ENCODE measurements at places on chromosomes 7 and 10.

- no peak for DNase-seq
Observed at GRCh38 chr7:117145333-117145732, 177.5 kb downstream of the WNT2 start.

DNA sequence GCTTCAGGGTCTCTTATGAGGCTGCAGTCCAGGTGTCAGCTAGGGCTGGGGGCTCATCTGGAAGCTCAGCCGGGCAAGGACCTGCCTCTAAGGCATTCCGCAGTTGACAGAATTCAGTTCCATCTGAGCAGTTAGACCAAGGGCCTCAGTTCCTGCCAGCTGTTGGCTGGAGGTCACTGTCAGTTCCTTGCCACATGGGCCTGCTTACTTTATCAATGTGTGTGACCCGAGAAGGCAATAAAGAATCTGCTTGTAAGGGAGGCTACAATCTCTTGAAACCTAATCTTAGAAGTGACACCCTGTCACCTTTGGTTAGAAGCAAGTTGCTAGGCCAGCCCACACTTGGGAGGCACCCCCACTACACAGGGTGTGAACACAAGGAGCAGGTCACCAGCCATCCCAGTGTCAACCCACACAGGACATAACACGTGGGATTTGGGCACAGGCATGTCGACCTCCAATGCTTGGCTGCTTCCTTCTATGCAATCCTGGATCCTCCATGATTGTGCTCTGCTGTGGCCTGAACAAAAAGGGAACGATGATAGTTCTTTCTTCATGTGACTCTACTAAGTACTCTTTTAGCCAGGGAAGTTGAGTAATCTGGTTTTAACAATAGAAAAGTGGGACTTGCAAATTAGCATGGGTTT is 41.8 kb downstream of the MTURN start:
- no peak for DNase-seq

GRCh38 chr7:36487756-36488336 is 98.2 kb downstream of the ANLN start:
- no peak for DNase-seq

DNA sequence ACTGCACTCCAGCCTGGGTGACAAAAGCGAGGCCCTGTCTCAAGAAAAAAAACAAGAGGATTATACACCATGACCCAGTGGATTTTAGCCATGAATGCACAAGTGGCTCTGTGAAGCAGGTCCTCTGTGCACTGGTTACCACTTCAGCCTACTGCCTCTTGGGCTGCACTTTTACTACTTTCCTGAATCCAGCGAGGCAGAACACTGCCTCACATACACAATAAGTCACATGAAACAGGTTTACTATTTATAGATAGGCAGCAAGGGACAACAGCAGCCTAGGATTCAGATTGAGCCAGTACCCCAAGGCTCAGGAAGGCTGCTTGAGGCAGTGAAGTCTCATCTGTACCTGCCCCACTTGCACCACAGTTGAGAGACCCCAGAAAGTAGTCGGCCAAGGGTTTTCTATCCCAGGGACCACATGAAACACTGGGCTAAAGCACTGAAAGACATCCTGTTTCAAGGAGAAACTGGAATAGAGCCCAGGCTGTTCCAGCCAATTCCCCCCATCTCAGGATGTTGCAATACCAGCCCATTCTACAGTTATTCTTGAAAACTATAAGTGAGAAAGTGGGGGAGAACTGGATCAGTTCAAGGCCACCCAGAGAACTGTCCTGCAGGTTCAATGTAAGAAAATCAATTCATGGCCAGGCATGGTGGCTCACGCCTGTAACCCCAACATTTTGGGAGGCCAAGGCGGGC is 10.3 kb upstream of the OGDH start:
- DNase-seq, result no peak

DNA sequence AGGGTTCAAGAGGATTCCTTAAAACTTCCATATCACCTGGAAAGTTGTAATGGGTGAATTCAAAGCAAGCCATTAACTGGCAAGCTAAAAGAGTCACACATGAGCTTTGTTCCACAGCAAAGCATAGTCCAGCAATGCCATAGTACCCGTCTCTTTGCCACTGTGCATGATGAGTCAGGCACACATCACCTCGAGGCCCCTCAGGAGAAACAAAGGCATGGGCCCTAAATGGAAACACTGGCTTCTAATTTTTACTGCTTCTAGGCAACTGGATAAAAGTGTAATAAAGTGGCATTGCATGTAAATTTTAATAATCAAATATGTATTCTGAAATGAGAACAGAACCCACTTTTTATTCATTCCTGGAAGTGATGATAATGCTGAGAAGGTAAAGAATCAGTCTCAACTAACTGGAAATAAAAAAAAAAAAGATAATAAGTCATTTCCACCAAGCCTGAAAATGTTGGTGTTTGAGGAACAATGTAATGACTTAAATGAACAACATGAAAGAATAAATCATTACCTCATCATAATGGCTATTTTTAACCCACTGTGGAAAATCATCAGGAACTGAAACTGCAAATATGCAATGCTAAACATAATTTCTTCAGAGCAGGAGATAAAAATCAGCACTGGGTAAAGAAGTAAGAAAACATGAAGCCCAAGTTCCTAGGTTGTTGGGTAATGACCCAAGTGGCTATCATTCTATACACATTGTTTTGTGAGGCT is 104.9 kb downstream of the CDK6 start:
- peak; percentile 47 for DNase-seq

DNA sequence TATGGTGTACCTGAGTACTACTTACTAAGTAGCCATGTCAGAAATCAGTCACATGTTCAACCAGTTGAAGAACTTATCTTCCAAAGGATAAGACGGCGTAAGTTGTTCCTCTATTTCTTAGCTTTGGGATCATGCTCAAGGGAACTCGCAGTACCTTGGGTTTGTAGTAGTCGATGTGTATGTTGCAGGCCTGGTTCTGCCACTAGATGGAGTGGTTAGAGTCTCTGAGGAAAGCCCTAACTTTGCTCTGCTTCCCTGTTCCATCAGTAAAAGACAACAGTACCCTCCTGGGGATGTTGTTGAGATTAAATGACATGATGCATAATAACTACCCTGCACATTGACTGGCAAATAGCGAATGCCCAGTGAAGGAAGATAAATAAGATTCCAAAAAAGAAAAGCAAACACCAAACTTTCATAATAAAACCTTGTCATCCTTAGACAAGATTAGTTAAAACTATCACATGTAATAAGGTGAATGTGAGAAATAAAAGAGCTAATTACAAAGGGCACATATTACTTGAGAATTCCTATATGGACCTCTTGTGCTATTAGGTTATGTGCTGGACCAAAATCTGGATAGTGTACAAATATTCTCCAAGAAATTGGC is 165.9 kb downstream of the ABCA13 start:
- DNase-seq, result no peak

- no peak for DNase-seq
Observed at GRCh38 chr7:51680594-51681399, 364.2 kb upstream of the COBL start.

DNA sequence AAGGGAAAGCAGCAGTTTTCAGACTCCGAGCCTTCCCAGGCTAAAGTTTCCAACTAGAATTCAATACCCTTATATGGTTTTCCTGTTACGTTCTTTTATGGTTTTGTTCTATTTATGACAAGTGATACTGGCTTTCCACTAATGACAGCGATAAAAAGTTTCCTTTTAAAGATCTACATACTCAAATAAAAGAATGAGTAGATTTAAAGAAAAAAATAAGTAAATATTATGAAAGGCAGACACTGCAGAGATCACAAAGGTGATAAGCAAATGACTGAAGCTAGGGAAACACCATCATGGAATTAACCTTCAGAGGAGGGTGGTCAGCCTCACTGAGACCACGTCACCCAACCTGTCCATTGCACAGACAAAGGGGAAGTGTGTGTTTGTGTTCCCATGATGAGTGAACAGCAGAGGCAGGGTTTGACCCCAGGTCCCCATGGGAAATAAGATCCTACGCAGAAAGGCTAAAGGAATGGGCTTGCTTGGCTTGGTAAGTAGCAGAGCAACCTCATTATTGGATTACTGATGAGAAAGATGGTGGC is 4.0 kb downstream of the VSIR start:
- no peak for DNase-seq

DNA sequence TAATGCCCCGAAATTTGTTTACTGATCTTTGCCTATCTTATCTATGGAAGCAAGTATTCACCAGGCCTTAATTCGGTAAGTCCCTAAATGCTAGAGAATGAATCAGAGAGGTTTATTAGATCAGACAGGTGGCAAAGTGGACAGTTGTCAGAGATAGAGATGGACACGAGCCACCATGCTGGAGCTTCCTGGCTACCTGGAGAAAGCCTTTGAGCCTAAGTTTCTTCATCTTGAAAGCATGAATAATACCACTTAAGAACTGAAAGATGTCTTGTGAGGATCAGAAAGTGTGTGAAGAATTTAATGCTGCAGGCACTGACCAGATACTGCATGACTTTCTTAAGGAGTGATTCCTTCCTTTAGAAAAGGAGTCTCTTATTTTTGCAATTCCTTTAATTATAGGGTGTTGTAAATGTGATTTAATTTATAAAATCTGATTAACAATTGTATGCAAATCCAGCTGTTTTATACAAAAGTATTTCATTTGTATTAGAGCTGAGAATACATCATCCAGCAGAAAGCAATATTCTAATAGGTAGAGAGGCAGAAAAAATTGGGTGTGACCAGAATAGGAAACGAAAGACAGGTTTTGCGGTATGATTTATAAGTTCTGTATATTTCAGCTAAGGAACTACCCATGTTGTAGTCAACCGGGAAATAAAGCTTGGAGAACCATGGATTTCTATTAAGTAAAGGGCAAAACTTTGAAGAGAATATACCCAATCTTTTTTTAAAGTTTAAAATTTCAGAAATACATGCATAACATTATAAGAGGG is 82.7 kb downstream of the SMURF1 start:
- DNase-seq, result no peak

DNA sequence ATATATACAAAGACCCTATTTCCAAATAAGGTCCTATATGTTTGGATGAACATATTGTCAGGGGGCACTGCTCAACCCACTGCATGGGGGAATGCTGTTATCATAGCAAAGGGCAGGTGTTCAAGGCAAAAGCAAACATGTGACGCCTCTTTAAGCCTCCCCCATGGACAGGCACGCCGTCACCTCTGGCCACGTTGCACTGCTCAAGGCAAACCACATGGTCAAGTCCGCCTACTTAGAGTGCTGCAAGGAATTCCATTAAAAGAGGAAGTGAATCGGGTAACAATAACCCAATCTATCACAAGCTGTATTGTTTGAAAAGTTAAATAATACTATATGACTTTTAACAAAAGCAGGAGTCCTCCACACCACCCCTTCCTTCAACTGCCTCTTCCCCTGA is 8.8 kb upstream of the CALD1 start:
- no peak for DNase-seq

GRCh38 chr7:96949766-96950165 is 55.6 kb upstream of the DLX6 start:
- no peak for DNase-seq

- no peak for DNase-seq
Observed at GRCh38 chr7:150968734-150969372, 9.3 kb downstream of the KCNH2 start.

- no peak for DNase-seq
Observed at GRCh38 chr7:26365077-26365900, 73.6 kb downstream of the SNX10 start.

DNA sequence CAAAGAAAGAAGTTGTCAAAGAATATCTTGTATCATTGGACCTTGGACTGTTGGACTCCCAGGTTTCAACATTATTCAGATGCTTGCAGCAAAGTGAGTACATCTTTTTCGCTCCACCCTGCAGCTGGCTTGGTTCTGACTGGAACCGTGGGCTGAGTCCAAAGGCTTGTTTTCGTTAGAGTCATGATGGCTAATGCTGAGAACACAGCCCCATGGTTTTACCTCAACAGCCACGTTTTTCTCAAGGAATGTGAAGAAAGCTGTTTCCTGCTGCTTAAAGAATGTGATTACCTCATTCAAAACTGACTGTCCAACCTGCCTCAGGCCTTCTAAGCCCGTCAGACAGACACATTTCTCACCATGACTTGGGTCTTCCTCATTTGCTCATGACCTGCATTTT is 69.5 kb downstream of the STEAP1B start:
- no peak for DNase-seq

GRCh38 chr10:32412499-32412853 is 33.5 kb upstream of the CCDC7 start:
- no peak for DNase-seq

- no peak for DNase-seq
Observed at GRCh38 chr10:81135851-81136250, 598.1 kb downstream of the SH2D4B start.

- no peak for DNase-seq
Observed at GRCh38 chr7:124029396-124030188, 3.3 kb downstream of the TMEM229A start.

DNA sequence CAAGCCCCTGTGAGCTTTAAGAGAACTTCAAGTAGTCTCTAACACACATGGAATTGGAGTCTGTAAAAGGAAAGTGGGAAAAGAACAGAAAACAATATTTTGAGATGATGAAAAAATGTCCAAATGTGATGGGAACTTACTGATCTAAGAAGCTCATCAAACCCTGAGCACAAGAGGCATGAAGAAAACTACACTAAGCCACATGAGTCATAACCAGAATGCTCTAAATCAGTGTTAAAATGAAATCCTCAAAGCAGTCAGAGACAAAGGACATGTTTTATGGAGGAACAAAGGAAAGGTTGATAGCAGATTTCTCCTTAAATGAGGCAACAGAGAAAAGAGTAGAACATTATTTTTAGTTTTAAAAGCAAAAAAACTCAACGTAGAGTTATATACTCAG is 37.2 kb downstream of the ZNF33A start:
- no peak for DNase-seq

DNA sequence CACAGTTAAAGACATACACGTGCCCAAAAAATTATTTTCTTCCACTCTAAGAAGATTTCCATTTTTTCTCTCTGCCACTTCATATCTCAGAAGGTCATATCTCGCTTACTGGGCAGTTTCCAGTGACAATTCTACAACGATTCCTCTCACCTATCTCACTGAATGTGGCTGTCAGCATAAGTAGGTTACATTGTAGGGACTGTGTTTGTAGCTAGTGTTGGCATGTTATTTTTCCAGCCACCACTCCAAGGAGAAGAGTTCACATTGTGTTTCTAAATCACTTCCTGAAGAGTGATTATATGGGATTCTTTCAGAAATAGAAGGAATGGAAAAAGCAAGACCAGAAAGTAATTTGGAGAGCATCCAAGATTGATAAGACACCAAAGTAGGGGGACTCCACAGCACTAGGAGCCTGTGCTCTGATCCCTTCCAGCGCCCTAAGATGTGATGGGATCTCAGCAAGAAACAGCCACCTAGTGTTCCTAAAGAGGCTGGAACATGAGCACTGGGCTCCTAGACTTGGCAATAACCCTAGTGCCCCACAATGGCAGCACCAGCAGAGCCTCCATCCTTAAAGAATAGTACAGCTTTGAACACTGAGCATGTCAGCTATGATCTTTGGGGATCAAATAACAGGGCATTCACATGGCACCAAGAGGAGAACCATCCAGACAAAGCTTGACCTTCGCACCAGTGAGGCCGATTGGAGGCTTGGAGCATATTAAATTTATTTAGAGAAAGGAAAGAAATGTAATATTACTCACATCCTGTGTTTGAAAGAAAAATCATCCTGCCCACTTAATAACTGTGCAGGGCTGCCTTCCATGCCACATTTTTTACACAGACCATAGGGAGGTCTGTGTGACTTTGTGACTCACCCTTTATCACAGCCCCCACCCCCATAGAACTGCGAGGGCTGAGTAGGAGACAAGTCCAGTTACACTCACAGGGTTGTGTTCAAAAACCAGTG is 51.8 kb downstream of the CAV1 start:
- no peak for DNase-seq

Data from stimulated activated CD4-positive, alpha-beta T cell treated with anti-CD3 and anti-CD28 coated beads, TNF-alpha, amount 100 ng/mL, for 48 hours (primary cell).